Activated naive CD4-positive, alpha-beta T cell treated with anti-CD3 and anti-CD28 coated beads for 36 hours (primary cell): ENCODE measurements at places on chromosomes 11 and 22. TPM values are rescaled to one million over a fixed set of nuclear protein-coding genes. Genes with fewer than 3 reads are reported as not detected.

Gene NCAPH2
- total RNA-seq = 104 TPM

Gene RIMBP3B
- not detected for total RNA-seq

Gene KIAA1671
- total RNA-seq = 7.4 TPM

Gene CST6
- not detected for total RNA-seq

Gene OR5P2
- not detected for total RNA-seq

Gene MMP13
- not detected for total RNA-seq

Gene SYT8
- total RNA-seq = not detected

Gene CD151
- total RNA-seq = 16.3 TPM

GRCh38 chr11:3232956-3233355 is 739 bp upstream of the MRGPRE start:
- H3K27me3 ChIP-seq = no peaks in the 10 kb centered on the region
- H3K4me3 ChIP-seq = no peak overlapping the region
- no peak overlapping the region for H3K27ac ChIP-seq

DNA sequence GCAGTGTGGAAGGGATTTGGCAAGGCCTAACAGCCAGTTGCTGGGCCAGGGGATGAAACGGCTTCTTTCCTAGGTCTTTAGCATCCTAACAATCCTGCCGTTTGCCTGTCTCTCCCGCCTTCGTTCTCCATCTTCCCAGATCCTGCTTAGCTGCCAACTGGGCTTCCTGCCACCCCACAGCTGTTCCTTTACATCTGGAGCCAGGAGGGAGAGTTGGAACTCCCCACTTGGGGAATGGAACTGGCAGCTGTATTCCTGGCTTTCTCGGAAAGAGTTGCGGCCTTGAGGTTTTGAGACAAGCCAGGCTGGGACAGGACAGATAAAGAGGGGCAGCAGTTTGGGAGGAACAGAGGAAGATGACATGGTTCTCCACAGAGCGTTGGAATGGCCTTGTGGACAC is 59.6 kb downstream of the ST3GAL4 start:
- H3K36me3 ChIP-seq = no peaks in the 10 kb centered on the region
- no peak overlapping the region for H3K27ac ChIP-seq
- no peak for DNase-seq
- H3K27me3 ChIP-seq = no peaks in the 10 kb centered on the region

- no peaks in the 10 kb centered on the region for H3K4me1 ChIP-seq
- no peak overlapping the region for H3K27ac ChIP-seq
- no peaks in the 10 kb centered on the region for H3K36me3 ChIP-seq
- H3K27me3 ChIP-seq = no peaks in the 10 kb centered on the region
- DNase-seq = peak; percentile 61
- no peak overlapping the region for H3K4me3 ChIP-seq
Observed at GRCh38 chr11:70176940-70177689, 26.0 kb upstream of the FADD start.

- no peak overlapping the region for H3K27ac ChIP-seq
- H3K4me1 ChIP-seq = no peaks in the 10 kb centered on the region
- no peaks in the 10 kb centered on the region for H3K36me3 ChIP-seq
- no peaks in the 10 kb centered on the region for H3K27me3 ChIP-seq
Observed at GRCh38 chr11:100855466-100856067, 168.5 kb downstream of the ARHGAP42 start.

GRCh38 chr11:134333946-134334345 is 2.2 kb downstream of the GLB1L2 start:
- no peak overlapping the region for H3K4me3 ChIP-seq
- no peak for DNase-seq
- H3K27me3 ChIP-seq = peaks cover 9% of the 10 kb centered on the region
- H3K27ac ChIP-seq = no peak overlapping the region
- no peaks in the 10 kb centered on the region for H3K36me3 ChIP-seq

DNA sequence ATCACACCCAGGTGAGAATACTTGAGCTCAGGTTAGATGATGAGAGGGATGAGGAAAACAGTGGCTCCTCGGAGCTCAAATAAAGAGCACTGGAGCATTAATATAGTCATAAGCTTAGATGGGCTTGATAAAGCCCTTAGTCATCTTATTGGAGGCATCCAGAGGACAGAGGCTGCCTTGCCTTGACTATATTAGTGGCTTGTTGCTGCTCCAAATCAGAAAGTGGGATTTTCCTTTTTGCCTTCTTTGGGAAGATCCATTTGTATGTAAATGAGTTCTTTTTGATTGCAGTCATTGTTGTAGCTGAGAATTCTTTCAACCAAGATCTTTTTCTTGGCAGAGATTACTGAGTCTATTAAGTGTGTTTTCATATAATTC is 18.9 kb downstream of the ADM start:
- no peaks in the 10 kb centered on the region for H3K27me3 ChIP-seq
- no peak overlapping the region for H3K4me3 ChIP-seq
- no peak for DNase-seq
- H3K27ac ChIP-seq = no peak overlapping the region
- no peaks in the 10 kb centered on the region for H3K36me3 ChIP-seq

DNA sequence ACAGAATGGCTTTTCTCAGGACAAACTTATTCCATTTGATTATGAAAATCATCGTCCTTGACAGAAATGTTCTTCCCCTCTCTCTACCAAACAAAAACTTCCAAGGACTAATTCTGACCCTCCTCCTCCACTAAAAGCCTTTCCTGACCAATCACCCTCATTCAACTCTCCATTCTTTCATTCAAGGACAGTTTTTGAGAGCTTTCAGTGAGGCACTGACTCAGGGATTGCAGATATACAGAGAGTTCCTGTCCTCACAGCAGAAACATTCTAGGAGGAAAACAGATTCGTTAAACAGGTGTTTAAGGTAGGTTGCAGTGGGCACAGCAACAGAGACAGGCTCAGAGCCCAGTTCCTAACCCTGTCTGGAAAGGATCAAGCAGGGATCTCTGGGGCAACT is 41.5 kb downstream of the OR4D9 start:
- H3K36me3 ChIP-seq = peaks cover 10% of the 10 kb centered on the region
- peaks cover 44% of the 10 kb centered on the region for H3K4me1 ChIP-seq
- DNase-seq = no peak

GRCh38 chr11:78672850-78673620 is 98.4 kb upstream of the NARS2 start:
- no peak overlapping the region for H3K4me3 ChIP-seq
- no peaks in the 10 kb centered on the region for H3K36me3 ChIP-seq
- H3K27ac ChIP-seq = no peak overlapping the region
- H3K4me1 ChIP-seq = no peaks in the 10 kb centered on the region

DNA sequence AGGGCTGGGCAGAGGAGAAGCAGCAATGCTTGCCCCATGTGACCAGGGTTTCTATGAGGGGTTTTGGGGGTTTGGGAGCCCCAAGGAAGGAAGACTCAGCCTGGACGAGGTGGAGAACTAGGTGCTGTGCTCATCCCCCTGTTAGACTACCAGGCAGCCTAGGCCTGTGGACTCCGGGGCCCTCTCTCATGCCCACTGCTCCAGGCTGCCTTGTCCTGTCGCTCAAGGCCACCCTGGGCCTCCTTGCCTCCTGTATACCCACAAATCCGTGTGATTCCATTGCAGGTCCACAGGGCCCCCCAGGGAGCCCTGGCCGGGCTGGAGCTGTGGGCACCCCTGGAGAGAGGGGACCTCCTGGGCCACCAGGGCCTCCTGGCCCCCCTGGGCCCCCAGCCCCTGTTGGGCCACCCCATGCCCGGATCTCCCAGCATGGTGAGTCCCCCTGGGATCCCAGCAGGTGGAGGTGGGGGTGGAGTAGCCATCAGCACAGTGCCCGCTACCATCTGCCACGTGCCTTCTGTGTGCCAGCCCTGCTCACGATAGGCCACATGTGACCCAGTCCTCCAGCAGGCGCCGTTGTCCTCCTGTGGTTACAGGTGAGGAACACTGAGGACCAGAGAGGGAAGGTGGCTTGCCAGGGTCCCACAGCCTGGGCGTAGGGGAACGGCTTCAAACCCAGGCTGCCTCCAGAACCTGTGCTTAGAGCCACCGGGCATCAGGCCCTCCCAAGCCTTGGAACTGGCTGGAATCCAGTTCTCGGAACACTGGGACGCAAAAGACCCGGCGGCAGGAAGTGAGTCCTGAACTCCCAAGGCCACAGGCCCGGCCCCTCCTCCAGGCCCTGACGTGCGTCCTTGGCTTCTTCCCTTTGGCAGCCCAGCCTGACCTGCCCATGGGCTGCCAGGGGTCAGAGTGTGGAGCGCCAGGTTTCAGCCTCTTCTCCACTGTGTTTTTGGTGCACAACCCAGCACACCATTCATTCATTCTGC is 26.6 kb downstream of the EMID1 start:
- no peak overlapping the region for H3K27ac ChIP-seq
- no peaks in the 10 kb centered on the region for H3K4me1 ChIP-seq
- H3K27me3 ChIP-seq = no peaks in the 10 kb centered on the region
- H3K4me3 ChIP-seq = no peak overlapping the region
- H3K36me3 ChIP-seq = no peaks in the 10 kb centered on the region

DNA sequence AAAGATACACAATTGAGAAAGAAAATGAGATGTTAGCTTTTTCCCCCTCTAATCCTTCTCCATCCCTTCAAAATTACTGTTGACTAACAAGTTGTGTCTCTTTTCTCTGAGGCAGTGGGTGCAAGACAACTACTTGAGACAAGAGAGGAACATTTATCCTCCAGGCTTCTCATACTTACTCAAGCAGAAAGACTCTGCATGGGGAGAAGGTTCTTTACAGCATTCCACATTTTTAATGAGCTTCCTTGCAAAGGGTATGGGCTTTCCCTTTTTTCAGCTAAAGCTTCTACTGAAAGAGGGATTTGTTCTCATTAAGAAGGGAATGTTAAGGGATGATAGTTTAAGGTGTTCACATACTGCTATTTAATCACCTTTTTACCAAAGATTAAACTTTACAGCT is 47.8 kb downstream of the PAX6 start:
- DNase-seq = no peak
- H3K27ac ChIP-seq = no peak overlapping the region
- H3K27me3 ChIP-seq = no peaks in the 10 kb centered on the region
- peaks cover 3% of the 10 kb centered on the region for H3K36me3 ChIP-seq

GRCh38 chr11:1300569-1301187 is 8.8 kb downstream of the TOLLIP start:
- no peak for DNase-seq
- H3K27ac ChIP-seq = no peak overlapping the region
- H3K4me1 ChIP-seq = peaks cover 21% of the 10 kb centered on the region
- H3K36me3 ChIP-seq = peaks cover 3% of the 10 kb centered on the region

- H3K27ac ChIP-seq = no peak overlapping the region
- no peaks in the 10 kb centered on the region for H3K27me3 ChIP-seq
- no peak for DNase-seq
- peaks cover 11% of the 10 kb centered on the region for H3K36me3 ChIP-seq
Observed at GRCh38 chr22:44005524-44005923, 18.6 kb upstream of the PARVB start.

- H3K4me3 ChIP-seq = no peak overlapping the region
- no peaks in the 10 kb centered on the region for H3K27me3 ChIP-seq
- peaks cover 11% of the 10 kb centered on the region for H3K36me3 ChIP-seq
- no peak for DNase-seq
- peaks cover 9% of the 10 kb centered on the region for H3K4me1 ChIP-seq
- H3K27ac ChIP-seq = no peak overlapping the region
Observed at GRCh38 chr11:70307176-70307575, 36.7 kb downstream of the PPFIA1 start.

DNA sequence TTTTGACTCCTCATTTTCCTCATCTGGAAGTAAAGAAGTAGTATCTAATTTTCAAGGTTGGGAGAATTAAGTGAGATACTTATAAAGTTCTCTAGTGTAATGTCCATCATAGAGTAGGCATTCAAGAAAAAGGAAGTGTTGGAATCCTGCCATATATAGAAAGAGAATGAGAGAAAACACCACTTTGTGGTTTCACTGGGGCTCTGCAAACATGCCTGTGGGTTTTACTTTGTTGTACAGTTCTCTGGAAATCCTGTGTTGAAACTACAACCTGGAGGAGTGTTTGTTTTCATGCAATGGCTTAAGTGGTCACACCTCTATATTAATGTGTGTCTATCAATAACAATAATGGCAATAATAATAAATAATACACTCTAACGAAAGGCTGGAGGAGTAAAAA is 741.7 kb downstream of the NELL1 start:
- no peak for DNase-seq
- no peak overlapping the region for H3K27ac ChIP-seq
- no peak overlapping the region for H3K4me3 ChIP-seq
- no peaks in the 10 kb centered on the region for H3K4me1 ChIP-seq
- no peaks in the 10 kb centered on the region for H3K27me3 ChIP-seq
- no peaks in the 10 kb centered on the region for H3K36me3 ChIP-seq

DNA sequence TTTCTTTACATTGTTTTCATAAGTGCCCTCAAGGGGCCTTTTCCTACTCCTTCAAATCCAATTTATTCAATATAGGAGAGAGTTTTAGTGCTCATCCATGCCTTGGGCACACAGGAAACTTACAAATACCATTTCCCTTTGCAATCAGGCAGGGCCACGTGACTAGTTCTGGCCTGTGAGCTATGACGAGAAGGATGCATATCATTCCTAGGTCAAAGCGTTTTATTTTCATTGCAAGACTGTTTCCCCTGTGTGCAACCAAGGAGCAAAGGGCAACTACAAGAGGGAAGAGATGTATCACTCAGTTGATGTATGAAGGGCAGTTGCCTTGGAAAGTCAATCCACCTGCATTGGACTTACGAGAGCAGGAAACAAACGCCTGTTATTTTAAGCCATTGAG is 1.9 kb upstream of the TRAF6 start:
- H3K36me3 ChIP-seq = no peaks in the 10 kb centered on the region
- peaks cover 18% of the 10 kb centered on the region for H3K4me1 ChIP-seq
- H3K27me3 ChIP-seq = peaks cover 3% of the 10 kb centered on the region
- no peak overlapping the region for H3K27ac ChIP-seq

DNA sequence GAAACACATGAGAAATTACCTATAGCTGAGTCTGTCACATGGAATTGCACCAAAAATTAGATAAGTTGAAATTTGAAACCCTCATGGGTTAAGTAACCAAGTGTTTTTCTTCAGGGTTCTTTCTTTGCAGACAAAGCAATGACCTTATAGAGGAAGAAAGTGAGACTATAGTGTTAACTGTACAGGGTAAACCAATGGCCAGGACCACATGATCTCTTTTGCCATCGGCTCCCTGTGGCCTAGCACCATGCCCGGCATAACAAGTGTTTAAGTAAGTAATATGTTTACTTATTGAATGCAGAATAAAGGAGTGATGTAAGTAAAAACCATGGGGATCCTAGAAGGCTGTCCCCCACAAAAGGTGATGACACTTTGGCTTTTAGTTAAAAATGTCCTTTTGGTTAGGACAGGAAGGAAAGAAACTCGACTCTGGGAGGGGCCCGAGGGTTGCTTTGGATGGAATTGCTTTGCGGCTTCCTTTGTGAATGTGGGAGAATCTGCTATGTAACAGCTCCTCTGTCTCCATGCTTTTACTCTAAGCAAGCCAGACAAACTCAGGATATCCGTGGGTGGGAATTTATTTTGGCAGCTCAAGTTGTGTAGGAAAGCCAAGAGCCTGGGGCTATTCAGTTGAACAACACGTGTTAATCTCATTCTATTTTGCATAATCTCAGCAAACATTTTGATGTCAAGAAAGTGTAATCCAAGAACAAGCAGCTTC is 454.7 kb downstream of the INSC start:
- no peaks in the 10 kb centered on the region for H3K36me3 ChIP-seq
- DNase-seq = no peak
- H3K27me3 ChIP-seq = no peaks in the 10 kb centered on the region
- H3K27ac ChIP-seq = no peak overlapping the region
- no peak overlapping the region for H3K4me3 ChIP-seq

GRCh38 chr11:94305146-94305545 is 766 bp downstream of the IZUMO1R start:
- no peak for DNase-seq
- H3K27ac ChIP-seq = no peak overlapping the region
- H3K36me3 ChIP-seq = no peaks in the 10 kb centered on the region
- H3K4me1 ChIP-seq = no peaks in the 10 kb centered on the region

GRCh38 chr11:126305699-126306098 is 1.8 kb downstream of the DCPS start:
- H3K4me3 ChIP-seq = peak overlapping the region; percentile 62
- H3K4me1 ChIP-seq = peaks cover 35% of the 10 kb centered on the region
- H3K27me3 ChIP-seq = no peaks in the 10 kb centered on the region
- peak; percentile 53 for DNase-seq
- peaks cover 19% of the 10 kb centered on the region for H3K36me3 ChIP-seq
- peak overlapping the region; percentile 9 for H3K27ac ChIP-seq
